ENCODE measurements at places on chromosomes 12 and 14. TPM values are rescaled to one million over a fixed set of nuclear protein-coding genes. Genes with fewer than 3 reads are reported as not detected.

RNASE3 gene
- total RNA-seq: not detected

SRRM4 gene
- not detected for total RNA-seq

DAO gene
- total RNA-seq: not detected

LRP1-AS gene
- not detected for total RNA-seq

PTGER2 gene
- total RNA-seq: 9.7 TPM

TBX5 gene
- 7.2 TPM for total RNA-seq

SMCO2 gene
- total RNA-seq: 0.22 TPM

NR2C1 gene
- 28.8 TPM for total RNA-seq

PRH2 gene
- not detected for total RNA-seq

ZC2HC1C gene
- total RNA-seq: 2.3 TPM

DTX1 gene
- under 0.01 TPM for total RNA-seq

NID2 gene
- 237 TPM for total RNA-seq

TMEM229B gene
- 0.43 TPM for total RNA-seq

EIF2S3B gene
- 2.8 TPM for total RNA-seq

IL31 gene
- total RNA-seq: not detected

CCDC60 gene
- total RNA-seq: not detected

ZNF839 gene
- 10.9 TPM for total RNA-seq

INHBC gene
- total RNA-seq: not detected

PPP4R3A gene
- total RNA-seq: 49.7 TPM

TCL1B gene
- not detected for total RNA-seq

KLRC4 gene
- total RNA-seq: not detected

LARP4 gene
- total RNA-seq: 21.7 TPM

SYNE2 gene
- 13.5 TPM for total RNA-seq

KCNA5 gene
- total RNA-seq: not detected

PIWIL1 gene
- total RNA-seq: not detected

CDCA3 gene
- 0.66 TPM for total RNA-seq

KRT78 gene
- total RNA-seq: not detected

TAS2R9 gene
- not detected for total RNA-seq

COL2A1 gene
- total RNA-seq: 0.14 TPM

RNF212B gene
- not detected for total RNA-seq

SSTR1 gene
- 11.0 TPM for total RNA-seq
